ENCODE measurements at places on chromosomes 2 and 18.
A peak's percentile ranks its signal among the peaks of the same experiment; 100 is the strongest.

DNA sequence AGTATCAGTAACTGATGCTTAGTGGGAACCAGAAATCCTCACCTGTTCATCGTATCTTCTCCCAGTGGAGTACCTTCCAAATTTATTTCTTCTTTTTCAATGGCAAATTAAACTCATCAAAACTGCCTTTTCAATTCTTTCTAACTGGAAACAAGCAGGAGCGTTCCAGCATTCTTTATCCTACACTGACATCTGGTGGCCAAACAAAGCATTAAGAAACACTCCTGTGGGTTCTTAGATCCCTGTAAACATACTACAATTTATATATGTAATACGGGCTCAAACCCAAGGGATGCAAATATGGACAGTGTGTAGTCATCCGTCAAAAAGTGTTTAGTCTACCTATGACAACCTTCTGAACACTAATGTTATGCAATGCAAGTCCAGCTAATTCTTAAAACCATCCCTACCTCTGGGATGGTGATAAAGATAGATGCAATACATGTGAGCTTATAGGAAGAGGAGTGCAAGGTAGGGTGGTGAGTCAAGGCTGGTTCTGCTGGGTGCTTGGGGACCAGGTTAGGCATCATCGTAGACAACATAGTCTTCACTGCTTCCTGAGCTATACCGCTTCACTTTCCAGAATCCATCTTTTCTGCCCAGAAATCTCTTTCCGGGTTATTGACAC is 375.0 kb downstream of the CTNNA2 start:
- peak; percentile 26 for DNase-seq

DNA sequence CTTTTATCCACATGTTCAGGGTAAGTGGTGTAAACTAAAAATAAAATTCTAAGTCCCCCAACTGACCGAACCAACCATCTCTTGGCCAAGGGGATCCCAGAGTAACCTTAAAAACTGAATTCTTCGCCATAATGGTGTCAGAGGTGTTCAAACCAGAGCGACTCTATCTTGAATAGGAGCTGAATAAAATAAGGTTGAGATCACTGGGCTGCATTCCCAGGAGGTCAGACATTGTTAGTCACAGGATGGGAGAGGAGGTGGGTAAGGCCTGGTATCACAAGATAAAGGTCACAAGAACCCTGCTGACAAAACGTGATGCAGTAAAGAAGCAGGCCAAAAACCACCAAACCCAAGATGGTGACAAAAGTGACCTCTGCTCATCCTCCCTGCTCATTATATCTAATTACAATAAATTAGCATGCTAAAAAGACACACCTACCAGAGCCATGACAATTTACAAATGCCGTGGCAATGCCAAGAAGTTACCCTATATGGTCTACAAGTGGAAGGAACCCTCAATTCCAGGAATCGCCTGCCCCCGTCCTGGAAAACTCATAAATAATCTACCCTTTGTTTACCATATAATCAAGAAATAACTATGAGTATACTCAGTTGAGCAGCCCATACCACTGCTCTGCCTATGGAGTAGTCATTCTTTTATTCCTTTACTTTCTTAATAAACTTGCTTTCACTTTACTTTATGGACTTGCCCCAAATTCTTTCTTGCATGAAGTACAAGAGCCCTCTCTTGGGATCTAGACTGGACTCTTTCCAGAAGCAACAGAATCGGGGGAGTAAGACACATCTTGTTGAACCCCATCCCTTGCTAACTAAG is 302.4 kb downstream of the STK39 start:
- no peak for DNase-seq

DNA sequence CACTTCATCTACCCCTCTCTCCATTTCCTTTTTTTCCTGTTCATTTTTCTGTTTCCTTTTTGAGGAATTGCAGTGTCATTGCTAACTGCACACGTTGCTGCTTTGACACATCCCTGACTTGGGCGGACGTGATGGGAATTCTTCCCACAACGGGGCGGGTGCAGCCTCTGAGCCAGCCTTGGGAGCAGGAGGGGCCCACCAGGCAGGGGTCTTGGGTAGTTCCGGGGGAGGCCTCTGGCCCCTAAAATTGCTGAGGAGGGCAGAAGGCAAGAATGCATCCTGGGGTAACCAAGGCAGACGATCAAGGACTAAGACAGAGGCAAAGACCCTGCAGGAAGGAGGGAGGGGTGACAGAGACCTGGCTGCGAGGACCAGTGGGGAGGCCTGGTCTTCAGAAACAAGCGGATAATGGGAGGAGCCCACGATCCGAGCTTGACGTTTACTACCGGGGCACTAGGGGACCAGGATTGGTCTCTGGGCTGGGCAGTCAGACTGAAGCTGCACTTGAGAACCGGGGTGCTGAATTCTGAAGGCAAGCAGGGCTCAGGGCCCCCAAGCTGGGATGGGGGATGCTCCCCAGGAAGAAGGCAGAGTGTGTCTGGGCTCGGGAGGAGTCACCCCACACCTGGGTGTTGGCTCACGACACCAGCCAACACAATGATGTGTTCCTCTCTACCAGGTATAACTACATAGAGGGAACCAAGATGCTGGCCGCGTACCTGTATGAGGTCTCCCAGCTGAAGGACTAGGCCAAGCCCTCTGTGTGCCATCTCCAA is 14.8 kb upstream of the CNDP1 start:
- DNase-seq = no peak

DNA sequence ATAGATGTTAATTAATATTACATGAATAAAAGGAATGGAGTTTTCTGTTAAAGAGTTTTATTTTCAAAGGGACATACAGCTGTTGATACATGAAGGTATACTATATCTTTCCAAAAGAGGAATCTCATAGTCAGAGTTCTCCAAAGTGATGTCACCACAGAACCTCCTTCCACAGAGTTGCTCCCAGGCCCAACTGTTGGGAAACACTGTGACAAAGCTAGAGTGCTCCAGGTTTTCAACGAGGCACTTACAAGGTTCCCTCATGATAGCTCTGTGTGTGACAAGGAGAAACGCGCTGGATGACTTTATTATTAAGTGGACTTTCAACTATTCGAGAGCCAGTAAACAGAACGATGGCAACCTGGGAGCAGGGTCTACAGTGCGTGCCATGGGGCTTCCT is 33.5 kb downstream of the PTPN18 start:
- DNase-seq = no peak

DNA sequence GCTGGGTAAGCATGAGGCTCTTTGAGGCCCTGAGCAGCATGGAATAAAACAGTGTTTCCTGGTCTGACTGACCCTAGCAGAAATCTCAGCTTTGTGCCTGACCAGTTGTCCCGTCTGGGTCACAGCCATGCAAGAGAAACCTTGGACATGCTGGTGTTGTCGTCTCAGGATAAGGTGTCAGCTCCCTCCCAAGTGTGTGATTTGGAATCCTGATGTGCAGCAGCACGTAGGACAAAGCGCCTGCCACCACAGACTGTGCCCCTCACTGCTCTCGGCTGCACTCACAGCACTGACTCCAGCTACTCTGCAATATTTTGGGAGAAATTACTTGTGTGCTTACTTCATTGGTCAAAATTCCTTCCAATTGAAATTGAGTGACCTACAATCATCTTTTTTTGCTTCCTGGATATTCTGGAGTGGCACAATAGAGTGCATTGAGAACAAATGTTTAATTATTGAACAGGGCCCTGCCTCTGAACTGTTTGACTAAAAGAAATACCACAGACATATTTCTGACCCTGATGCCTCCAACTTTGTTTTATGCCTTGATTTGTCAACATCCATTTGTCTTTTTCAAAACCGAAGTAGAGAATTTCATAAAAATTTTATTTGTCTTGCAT is 352.4 kb downstream of the SOCS6 start:
- no peak for DNase-seq

- DNase-seq = no peak
These were observed 678.0 kb upstream of the CDH2 start for GRCh38 chr18:28854964-28855363.

- DNase-seq = no peak
These were observed 46.9 kb downstream of the SLC66A2 start for GRCh38 chr18:79904357-79905147.

- DNase-seq = no peak
These were observed 287.3 kb upstream of the NCKAP5 start for GRCh38 chr2:133855526-133855925.

- no peak for DNase-seq
These were observed 73.1 kb downstream of the BOD1L2 start for GRCh38 chr18:57219964-57220363.

- no peak for DNase-seq
These were observed 24.0 kb downstream of the CERKL start for GRCh38 chr2:181632733-181633401.

DNA sequence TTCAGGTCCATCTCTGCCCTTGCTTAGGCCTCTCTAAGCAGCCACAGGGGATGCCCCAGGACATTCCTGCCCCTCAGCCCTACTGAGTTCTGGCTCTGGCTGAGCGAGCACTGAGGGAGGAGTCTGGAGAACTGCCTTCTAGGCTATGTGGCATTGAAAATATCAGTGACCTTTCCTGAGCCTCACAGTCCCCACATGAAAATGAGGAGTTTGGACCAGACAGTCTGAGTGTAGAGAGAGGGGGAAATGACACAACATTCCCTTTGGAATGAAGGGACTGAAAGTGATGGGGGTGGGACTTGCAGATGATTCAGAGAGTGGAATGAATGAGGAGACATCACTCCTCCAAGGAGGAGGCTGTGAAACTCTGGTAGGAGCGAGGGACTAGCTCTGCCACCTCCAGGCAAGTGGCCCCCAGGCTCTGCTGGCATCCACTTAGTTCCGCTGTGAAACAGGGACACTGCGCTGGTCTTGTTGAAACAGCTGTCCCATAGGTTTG is 8.0 kb downstream of the TNS1 start:
- no peak for DNase-seq

DNA sequence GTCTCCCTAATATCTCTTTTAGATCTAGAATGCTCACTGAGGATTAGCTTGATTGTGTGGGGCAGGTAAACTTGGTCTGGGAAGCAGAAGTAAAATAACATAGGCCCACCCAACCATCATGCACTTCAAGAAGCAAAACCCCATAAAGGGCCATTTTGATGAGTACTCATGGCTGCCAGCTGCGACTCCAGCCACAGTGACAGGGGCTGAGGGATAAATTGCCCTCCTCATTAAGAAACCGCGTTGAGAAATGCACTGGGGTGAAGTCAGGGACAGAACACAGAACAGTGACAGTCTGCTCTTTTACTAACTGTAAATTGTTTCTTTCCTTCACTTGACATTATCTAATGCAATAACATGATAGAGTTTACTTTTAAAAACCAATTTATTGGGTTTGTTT is 60.2 kb downstream of the RND3 start:
- no peak for DNase-seq

DNA sequence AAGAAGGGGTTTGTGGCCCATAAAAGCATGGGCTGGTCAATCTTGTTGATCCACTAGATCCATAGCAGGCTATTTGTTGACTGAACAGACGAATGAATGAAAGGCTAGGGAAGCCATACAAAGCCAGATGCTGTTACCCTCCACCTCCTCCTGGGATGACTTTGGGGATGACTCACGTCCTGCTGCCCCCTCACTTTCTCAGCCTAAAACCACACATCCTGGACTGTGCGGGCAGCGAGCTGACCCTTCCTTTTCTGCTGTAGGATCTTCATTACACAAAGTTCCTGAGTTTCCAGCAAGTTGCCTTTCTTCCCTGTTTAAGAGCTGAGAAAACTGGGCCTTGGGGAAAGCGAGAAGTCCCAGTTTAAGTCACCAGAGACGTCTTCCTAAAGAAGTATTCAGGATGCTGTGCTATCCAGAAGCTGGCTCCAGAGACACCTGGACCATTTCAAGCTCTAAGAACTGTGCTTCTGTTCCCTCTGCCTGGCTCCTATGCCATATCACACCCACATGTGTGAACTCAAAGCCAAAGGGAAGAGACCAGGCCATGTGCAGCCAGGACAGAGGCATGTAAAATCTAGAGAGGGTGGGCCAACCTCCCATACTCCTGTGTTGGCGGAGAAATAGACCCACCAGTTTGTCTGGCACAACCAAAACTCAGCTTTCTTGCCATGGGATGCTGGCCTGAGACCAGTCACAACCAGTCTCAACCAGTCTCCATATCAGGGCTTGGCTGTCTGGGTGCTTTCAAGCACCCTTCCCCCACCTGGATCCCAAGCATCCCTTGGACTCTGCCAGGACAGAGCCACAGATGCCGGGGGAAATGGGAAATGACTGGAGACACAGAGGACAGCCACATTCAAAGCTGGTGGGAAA is 4.7 kb upstream of the SLC20A1 start:
- DNase-seq = peak; percentile 2

DNA sequence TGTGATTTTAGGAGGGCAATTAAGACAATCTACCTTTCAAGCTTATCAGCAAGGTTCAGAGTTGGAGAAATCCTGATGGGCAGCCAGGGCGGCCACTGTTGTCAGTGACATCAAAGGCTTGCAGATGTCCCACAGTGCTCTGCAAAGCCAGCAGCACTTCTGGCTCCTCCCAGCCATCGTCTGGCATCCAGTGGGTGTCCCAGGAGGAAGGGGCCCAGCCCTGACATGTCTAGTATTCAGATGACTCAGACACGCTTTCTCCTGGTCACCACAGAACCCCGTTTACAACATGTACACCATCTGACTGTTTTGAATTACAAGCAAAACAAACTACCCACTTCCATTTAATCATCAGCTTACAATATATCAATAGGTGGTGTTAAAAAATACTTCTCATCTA is 61.4 kb downstream of the CYRIA start:
- no peak for DNase-seq

- no peak for DNase-seq
These were observed 4.0 kb downstream of the IFT172 start for GRCh38 chr2:27485496-27485895.

- DNase-seq = no peak
These were observed 27.5 kb downstream of the GAREM1 start for GRCh38 chr18:32443033-32443705.

GRCh38 chr18:44823782-44824181 is 143.1 kb downstream of the SETBP1 start:
- DNase-seq = no peak

DNA sequence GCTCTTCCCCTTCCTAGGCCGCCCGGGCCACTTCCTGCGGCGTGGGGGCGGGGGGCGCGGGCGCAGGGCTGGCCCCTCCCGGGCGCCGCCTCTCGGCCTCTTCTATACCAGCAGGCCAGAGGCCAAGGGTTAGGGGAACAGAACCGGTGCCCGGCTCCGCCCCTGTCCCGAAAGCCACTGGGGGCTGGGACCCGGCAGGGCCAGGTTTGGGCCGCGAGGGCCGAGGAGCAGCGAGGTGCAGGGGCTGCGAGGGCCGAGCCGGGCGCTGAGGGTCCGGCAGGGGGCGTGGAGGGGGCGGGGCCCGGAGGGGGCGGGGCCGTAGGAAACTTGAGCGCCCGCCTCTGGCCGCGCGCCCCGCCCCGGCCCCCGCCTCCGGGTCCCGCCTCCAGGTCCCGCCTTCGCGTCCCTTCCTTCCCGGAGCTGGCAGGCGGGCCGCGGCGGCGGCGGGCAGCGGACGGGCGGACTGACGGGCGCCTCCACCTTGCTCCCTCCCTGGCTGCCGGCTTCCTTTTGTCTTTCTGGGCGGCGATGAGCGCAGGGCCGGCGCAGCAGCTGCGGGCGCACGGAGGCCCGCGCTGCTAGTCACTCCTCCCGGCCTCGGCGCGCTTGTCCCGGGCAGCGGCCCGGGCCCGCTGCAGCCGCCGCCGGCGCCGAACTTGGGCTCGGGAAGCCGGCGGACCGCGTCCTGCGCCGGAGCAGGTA is at the start of gene HPCAL1:
TSS of gene HPCAL1 (plus strand) at position 426 of the 702 bp plus-strand sequence. CDS start 116,854 bp downstream, outside the sequence.
- peak; percentile 79 for DNase-seq

- no peak for DNase-seq
These were observed 273.7 kb upstream of the KYNU start for GRCh38 chr2:142603759-142604158.
